Melanocyte of skin (primary cell): ENCODE measurements at places on chromosomes 11 and 22. TPM values are rescaled to one million over a fixed set of nuclear protein-coding genes. Genes with fewer than 3 reads are reported as not detected.

OR5P2 gene
- total RNA-seq = not detected in 2 replicates

HBG1 gene
- total RNA-seq = not detected in 2 replicates

GAL3ST1 gene
- total RNA-seq = 0.77 TPM in 1 of 2 replicates, not detected in the other

SCT gene
- total RNA-seq = not detected in 2 replicates

TBX1 gene
- total RNA-seq = not detected in 2 replicates

MPPED1 gene
- total RNA-seq = not detected in 2 replicates

TMPRSS5 gene
- total RNA-seq = 9.8 and 33.7 TPM in 2 replicates

SYT9 gene
- under 0.01 TPM in 1 of 2 replicates, not detected in the other for total RNA-seq

OR2AG2 gene
- total RNA-seq = 0.31 and 1.00 TPM in 2 replicates

CRYBA4 gene
- not detected in 2 replicates for total RNA-seq

CBLIF gene
- not detected in 2 replicates for total RNA-seq

NDUFS8 gene
- total RNA-seq = 138 and 142 TPM in 2 replicates

PLET1 gene
- total RNA-seq = not detected in 2 replicates
